ENCODE measurements at places on chromosomes 4 and X.

DNA sequence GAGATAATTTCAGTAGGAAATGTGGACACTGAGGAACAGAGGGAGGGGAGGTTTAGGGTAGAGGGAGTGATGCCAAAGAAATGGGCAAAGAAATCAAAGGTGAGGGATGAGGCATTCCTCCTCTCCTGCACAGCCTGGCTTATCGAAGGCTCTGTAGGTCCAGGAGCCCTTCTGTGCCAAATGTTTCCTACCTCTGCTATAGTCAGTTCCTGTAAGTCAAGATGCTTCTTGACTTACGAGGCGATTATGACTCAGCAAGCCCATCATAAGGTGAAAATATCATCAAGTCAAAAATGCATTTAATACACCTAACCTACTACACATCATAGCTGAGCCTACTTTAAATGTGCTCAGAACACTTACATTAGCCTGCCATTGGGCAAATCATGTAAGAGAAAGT is 60.0 kb upstream of the ARHGAP24 start:
- no peak for DNase-seq

GRCh38 chr4:150773032-150773431 is 191.1 kb downstream of the MAB21L2 start:
- no peak for DNase-seq

DNA sequence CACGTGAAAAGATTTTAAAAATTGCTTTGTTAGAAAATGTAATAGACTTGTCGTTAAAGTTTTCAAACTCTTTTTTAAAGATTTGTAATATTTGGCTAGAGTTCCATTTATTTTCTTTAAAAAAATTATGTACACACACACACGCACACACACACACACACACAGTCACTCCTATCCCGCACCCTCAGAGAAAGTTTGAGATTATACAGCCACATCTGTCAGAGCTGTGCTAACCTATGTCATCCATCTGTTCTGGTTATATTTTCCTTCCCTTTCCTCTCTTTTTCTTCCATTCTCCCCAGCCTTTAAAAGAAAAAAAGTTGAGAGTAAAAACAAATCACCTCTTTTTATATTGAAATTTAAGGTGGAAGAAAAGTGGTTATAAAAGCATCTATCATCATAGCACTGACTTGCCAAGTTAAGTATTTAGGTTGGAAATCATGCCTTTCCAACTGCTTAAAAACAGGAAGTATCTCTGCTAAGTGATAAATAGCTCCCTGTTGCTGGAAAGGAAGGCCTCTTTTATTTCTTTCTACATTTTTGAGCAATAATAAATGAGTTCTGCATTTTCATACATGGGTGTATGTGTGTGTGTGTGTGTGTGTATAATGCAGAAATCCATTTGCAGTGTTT is 163.3 kb upstream of the SPRY1 start:
- no peak for DNase-seq

- no peak for DNase-seq
Observed at GRCh38 chrX:40314070-40314469, 216.3 kb upstream of the BCOR start.

- DNase-seq, result no peak
Observed at GRCh38 chr4:85675076-85676049, 200.4 kb downstream of the ARHGAP24 start.

DNA sequence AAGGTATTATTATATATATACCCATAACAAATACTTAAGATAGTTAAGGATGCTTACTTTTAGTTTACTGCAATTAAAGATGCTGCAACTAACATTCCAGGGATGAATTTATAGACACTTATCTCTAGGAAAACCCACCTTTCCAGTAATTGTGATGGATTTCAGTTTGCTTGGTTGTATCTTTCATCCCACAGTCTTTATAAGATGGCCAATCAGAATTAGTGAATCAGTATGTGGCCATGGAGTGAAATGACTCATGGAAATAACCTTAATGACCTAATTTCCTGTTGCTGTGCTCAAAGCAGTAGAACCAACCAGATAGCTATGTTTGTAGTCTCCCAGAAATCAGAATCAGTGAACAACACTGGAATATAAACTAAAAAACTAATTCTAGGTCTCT is 26.4 kb downstream of the MOSPD2 start:
- no peak for DNase-seq

- DNase-seq, result no peak
Observed at GRCh38 chr4:57148831-57149505, 38.8 kb upstream of the IGFBP7 start.

DNA sequence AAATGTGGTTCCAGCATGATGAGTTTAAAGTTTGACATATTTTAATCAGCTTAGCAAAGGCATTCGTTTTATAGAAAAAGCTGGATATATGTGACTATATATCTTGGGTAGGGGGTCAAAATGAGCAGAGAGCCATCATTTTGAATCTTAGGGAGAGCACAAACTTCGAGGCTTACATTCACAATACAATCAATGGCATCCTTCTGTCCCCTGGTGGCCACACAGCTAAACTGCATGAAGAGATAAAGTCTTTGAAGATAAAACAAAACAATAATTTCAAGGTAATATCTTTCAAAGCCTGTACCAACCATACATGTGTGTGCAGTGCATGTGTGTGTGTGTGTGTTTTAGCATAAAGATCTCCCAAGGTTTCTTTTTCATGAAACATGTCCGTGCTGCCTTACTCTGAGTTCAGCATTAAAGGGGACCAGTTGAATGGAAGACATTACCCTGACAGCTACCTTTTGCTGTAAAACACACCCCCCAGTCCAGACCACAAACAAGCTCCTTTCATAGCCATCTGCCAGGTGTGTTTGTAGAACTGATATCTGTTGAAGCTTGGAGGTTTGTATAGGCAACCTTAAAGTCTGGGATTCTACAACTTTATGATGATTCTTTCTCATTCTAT is 22.0 kb downstream of the DYNLT3 start:
- no peak for DNase-seq

- DNase-seq, result no peak
Observed at GRCh38 chr4:37109756-37110155, 134.8 kb upstream of the NWD2 start.

- no peak for DNase-seq
Observed at GRCh38 chr4:14193601-14194000, 566.1 kb upstream of the BOD1L1 start.

DNA sequence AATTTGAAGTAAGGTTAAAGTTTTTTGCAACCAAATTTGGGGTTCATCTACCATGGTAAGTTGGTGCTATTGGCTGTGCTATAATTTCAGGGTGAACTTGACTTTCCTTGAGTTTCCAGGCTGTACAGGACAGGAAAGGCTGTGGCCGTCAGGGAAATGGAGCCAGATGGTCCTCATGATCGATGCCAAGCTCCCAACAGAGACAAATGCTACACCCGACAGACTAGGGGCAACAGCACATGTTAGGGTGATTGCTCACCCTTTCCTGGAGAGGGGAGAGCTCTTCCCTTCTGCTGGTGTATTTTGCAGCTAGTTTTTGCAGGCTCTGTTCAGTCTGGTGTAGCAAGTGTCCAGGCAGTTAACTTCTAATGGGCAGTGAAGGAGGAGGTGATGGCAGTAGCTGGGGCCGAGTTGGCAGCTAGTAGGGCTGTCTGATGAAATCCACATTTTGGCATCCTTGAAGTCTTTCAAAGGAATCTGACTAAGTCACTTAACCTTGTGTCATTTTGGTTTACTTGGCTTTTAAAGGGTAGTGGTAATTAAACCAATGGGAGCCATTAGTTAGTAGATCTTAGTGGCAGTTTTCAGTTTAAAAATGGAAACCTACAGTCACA is 47.8 kb downstream of the GAB1 start:
- DNase-seq, result no peak

DNA sequence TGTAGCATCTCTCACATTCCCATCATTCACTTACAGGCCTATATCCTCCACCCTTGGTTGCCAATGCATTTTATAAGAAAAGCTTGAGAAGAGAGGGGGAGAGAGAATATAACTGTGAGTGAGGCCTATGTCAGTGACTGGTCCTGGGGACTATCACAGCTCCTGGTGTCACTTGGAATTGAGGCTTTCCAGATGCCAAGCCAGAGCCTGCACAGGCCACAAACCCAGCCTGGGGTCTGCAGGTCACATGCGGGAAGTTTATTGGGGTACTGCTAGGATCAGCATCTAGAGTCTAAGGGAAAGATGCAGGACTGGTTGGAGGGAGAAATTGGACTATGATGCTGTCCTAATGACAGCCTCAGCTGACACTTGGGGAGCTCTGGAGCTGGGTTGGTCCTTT is 47.6 kb downstream of the RTL5 start:
- DNase-seq, result no peak

- no peak for DNase-seq
Observed at GRCh38 chr4:128166982-128167381, 105.9 kb downstream of the LARP1B start.

- no peak for DNase-seq
Observed at GRCh38 chr4:41866799-41867677, 68.2 kb upstream of the TMEM33 start.

GRCh38 chr4:39609454-39609931 is 29.2 kb downstream of the SMIM14 start:
- no peak for DNase-seq

DNA sequence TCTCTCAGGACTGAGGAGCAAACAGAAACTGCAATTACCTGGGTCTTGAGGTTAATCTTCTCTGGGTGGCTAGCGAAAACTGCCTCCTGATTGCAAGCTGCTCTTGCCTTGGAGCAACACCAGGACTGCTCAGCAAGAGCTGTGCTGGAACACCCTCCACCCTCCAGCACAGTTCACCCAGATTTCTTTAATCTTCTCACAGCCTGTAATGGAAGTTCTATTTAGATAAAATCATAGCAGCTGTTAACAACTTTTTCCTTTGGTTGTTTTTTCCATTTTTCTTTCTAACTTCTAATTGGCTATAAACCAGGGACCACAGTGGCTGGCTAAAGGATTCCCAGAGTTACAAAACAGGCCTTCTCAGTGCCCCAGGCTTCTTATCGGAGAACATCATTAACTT is 36.3 kb downstream of the OPHN1 start:
- no peak for DNase-seq

DNA sequence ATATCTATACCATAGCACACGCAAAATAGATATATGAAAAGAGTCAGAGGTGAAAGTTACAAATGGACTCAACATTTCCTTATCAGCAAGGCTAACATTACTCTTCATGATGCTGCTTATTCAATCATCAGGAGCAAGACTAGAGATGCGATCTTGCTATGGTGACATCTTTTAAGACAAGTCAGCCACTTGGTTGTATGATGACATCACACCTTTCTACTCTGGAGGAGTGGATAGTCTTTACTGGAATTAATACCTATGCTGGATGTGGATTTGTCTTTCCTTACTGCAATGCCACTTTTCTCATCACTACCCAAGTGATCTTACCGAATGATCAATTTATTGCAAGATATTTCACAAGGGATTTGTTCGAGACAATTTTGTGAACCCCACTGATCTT is 87.0 kb upstream of the SPOCK3 start:
- no peak for DNase-seq

GRCh38 chr4:121338518-121338917 is 42.3 kb downstream of the QRFPR start:
- no peak for DNase-seq

GRCh38 chr4:155889031-155889793 is 14.3 kb upstream of the TDO2 start:
- DNase-seq, result no peak

DNA sequence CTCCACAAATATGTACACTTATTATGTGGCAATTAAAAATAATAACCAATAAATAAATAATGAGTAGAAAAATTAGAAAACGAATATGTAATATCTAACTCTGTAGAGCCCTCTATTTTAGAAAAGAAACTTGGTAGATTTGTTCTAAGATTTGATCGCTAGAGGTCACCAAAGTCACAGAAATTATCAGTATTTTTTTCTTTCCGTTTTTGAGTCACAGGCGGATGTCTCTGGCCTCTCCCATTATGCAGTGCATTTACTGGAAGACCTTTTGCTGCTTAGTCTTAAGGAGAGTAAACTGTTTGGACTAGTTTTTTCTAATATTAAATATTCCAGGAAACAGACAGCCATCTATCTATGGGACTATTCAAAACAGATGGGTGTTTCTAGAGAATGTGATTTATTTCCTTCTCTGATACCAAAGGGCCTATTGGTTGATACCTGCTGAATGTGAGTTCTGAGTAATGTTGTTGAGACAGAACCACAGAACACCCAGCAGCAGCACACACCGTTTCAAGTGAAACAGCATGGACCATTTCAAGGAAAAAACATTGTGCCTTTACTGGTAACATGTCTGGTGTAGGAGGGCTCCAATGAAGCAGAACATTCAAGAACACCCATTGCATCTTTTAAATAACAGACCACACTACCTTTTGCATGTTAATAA is 34.0 kb upstream of the GYPA start:
- DNase-seq, result no peak

DNA sequence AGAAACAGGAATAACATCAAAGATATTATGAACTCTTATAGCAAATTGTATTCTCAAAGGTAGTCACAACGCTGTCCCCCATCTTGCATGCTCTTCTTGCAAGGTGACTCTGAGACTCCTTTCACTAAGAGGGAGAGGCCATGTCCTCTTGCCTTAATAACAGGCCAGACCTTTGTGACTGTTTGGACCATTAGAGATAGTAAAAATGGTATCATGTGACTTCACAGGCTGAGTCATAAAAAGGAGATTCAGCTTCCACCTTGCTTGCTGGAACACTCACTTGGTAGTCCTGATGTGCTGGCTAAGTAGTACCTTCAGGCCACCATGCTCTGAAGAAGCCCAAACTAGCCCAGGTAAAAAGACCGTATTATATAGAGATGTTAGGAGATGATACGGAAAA is 143.8 kb downstream of the FBXW7 start:
- no peak for DNase-seq

GRCh38 chr4:55270481-55270880 is 75.6 kb upstream of the SRD5A3 start:
- no peak for DNase-seq

DNA sequence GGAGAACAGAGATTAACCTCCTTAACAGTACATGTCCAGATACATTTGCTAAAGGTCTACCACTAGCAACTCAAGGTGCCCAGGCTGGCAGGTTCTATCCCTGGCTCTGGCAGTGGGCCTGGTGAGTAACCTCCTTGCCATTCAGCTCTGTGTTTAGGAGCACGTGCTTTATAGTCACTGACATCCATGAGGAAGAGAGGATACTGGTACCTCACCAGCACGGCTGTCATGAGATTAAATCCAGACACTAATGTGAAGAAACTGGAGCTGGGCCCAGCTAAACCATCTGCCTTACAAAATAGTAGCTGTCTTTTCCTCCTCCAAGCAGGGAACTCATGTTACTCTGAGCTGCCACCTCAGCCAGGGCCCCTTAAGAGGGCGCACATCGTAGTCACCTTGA is 45.3 kb downstream of the GPRASP3 start:
- no peak for DNase-seq

DNA sequence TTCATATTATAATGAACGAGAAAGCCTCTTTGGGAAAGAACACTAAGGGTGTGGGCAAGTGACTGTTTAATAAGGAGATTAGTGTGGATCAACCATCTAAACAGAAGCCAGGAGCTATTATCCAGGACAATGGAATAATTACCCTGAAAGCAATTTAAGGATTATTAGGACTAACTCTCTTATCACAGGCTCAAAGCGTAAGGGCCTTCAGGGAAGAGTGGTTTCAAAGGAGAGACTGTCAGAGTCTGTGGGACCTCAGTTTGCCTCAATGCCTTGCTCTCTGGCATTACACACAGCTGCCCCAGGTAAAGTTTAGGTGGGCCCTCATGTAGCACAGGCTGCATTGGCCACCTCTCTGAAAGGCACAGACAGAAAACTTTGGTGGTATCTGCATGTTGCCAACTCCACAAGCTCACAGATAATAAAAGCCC is 717.2 kb upstream of the ADGRL3 start:
- DNase-seq, result no peak
